Tibial nerve (tissue), 4 donors: ENCODE measurements at places on chromosomes 6 and 20.

- no peaks in the 10 kb centered on the region for H3K27me3 ChIP-seq
- H3K27ac ChIP-seq: no peak overlapping the region
- no peaks in the 10 kb centered on the region for H3K36me3 ChIP-seq
- H3K4me1 ChIP-seq: no peaks in the 10 kb centered on the region
Observed at GRCh38 chr6:167748458-167749379, 78.0 kb upstream of the AFDN start.

GRCh38 chr20:19317237-19318069, 105.0 kb downstream of the SLC24A3 start:
- no peaks in the 10 kb centered on the region for H3K4me1 ChIP-seq
- no peak overlapping the region for H3K4me3 ChIP-seq
- H3K27ac ChIP-seq: no peak overlapping the region
- no peaks in the 10 kb centered on the region for H3K36me3 ChIP-seq

- H3K27ac ChIP-seq: no peak overlapping the region
- no peaks in the 10 kb centered on the region for H3K36me3 ChIP-seq
- no peaks in the 10 kb centered on the region for H3K27me3 ChIP-seq
- H3K4me3 ChIP-seq: no peak overlapping the region
- DNase-seq: no peak
Observed at GRCh38 chr6:111119571-111120329, 32.4 kb downstream of the SLC16A10 start.

GRCh38 chr20:34220561-34220960, 20.7 kb upstream of the ASIP start:
- peaks cover 4% of the 10 kb centered on the region for H3K27me3 ChIP-seq
- DNase-seq: no peak
- no peak overlapping the region for H3K27ac ChIP-seq

DNA sequence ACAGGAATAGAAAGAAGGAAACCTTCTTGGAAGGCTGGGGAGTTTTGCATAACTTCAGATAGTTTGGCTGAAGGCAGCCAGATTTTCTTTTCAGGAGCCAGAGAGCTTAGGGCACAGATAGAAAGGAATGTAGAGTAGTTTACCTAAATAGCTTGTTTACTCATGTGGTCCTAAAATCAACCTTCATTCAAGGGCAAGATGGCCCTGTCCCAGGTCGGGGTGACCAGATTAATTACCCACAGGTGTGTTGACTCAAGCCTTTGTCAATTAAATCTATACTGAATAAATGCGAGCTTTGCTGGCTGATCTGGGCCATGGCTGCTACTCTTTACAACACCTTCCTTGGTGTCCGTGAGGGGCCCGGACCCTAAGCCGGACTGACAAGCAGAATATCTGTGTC, 792.0 kb upstream of the MAN1A1 start:
- no peaks in the 10 kb centered on the region for H3K36me3 ChIP-seq
- H3K27ac ChIP-seq: no peak overlapping the region
- H3K4me3 ChIP-seq: no peak overlapping the region
- H3K4me1 ChIP-seq: no peaks in the 10 kb centered on the region

GRCh38 chr20:15596220-15596890, 976.9 kb downstream of the KIF16B start:
- no peaks in the 10 kb centered on the region for H3K4me1 ChIP-seq
- no peak overlapping the region for H3K4me3 ChIP-seq
- no peaks in the 10 kb centered on the region for H3K36me3 ChIP-seq
- no peaks in the 10 kb centered on the region for H3K27me3 ChIP-seq
- no peak for DNase-seq

- DNase-seq: no peak
- H3K27me3 ChIP-seq: no peaks in the 10 kb centered on the region
- H3K4me3 ChIP-seq: peak overlapping the region; percentile 96
- peak overlapping the region; percentile 97 for H3K27ac ChIP-seq
- H3K4me1 ChIP-seq: peaks cover 6% of the 10 kb centered on the region
Observed at GRCh38 chr20:17568045-17568788, 1.7 kb upstream of the DSTN start.

GRCh38 chr6:53565886-53566285, 21.0 kb upstream of the GCLC start:
- no peaks in the 10 kb centered on the region for H3K4me1 ChIP-seq
- H3K36me3 ChIP-seq: no peaks in the 10 kb centered on the region
- H3K27me3 ChIP-seq: no peaks in the 10 kb centered on the region
- no peak overlapping the region for H3K27ac ChIP-seq
- H3K4me3 ChIP-seq: no peak overlapping the region
- DNase-seq: no peak

DNA sequence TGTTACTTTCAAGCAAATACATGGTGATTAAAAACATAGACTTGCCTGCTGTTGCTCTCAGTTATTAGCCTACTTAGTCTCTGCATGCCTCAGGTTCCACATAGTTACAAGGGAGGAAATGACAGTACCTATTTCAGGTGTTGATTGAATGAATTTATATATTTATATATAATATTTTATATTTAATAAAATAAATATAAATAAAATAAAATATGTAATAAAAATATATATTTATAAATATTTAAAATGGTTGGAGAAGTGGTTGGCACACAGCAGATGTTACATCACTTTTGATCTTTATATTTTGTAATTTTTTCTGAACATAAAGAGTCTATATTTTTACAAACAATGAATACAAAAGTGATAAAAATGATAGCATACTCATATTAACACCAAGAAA, 716.0 kb upstream of the EYS start:
- no peaks in the 10 kb centered on the region for H3K36me3 ChIP-seq
- H3K27ac ChIP-seq: no peak overlapping the region
- H3K4me3 ChIP-seq: no peak overlapping the region
- DNase-seq: no peak
- no peaks in the 10 kb centered on the region for H3K27me3 ChIP-seq

GRCh38 chr20:10553326-10553984, 118.3 kb downstream of the SLX4IP start:
- H3K27ac ChIP-seq: no peak overlapping the region
- DNase-seq: peak; percentile 48
- H3K36me3 ChIP-seq: no peaks in the 10 kb centered on the region
- no peaks in the 10 kb centered on the region for H3K4me1 ChIP-seq
- no peaks in the 10 kb centered on the region for H3K27me3 ChIP-seq
- H3K4me3 ChIP-seq: no peak overlapping the region

- DNase-seq: peak; percentile 56
- H3K4me3 ChIP-seq: peak overlapping the region; percentile 51
- H3K36me3 ChIP-seq: no peaks in the 10 kb centered on the region
- no peaks in the 10 kb centered on the region for H3K27me3 ChIP-seq
- peaks cover 7% of the 10 kb centered on the region for H3K4me1 ChIP-seq
Observed at GRCh38 chr6:160992061-160992979, 751 bp downstream of the MAP3K4 start.

- no peak overlapping the region for H3K4me3 ChIP-seq
- H3K4me1 ChIP-seq: no peaks in the 10 kb centered on the region
- no peak for DNase-seq
- no peak overlapping the region for H3K27ac ChIP-seq
- no peaks in the 10 kb centered on the region for H3K36me3 ChIP-seq
- no peaks in the 10 kb centered on the region for H3K27me3 ChIP-seq
Observed at GRCh38 chr6:85241498-85242052, 208.3 kb upstream of the NT5E start.

DNA sequence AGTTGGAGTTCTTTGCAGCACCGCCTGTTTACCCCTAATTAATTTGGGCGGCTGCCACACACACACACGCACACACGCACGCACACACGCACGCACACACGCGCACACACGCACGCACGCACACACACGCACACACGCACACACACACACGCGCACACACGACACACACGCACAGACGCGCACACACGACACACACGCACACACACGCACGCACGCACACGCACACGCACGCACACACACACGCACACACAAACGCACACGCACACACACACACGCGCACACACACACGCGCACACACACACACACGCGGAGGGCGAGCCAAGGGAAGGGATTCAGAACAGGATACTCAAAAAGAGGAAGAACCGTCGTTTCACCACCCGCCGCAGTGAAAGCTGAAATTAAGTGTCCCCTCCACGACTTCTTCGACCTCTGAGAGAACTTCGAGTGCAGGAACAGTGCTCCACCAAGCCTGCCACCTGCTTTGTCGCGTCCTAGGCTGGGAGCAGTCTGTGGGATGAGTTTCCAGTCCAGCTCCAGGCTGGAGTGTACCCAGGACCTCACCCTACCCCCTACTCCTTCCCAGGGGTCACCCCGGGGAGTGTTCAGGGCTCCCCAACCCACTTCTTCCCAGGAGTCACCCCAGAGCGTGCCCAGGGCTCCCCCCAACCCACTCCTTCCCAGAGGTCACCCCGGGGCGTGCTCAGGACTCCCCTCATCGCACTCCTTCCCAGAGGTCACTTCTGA, 1.1 kb downstream of the RNASET2 start:
- no peak overlapping the region for H3K27ac ChIP-seq
- no peaks in the 10 kb centered on the region for H3K27me3 ChIP-seq
- peaks cover 8% of the 10 kb centered on the region for H3K36me3 ChIP-seq
- DNase-seq: peak; percentile 29
- peak overlapping the region; percentile 87 for H3K4me3 ChIP-seq

DNA sequence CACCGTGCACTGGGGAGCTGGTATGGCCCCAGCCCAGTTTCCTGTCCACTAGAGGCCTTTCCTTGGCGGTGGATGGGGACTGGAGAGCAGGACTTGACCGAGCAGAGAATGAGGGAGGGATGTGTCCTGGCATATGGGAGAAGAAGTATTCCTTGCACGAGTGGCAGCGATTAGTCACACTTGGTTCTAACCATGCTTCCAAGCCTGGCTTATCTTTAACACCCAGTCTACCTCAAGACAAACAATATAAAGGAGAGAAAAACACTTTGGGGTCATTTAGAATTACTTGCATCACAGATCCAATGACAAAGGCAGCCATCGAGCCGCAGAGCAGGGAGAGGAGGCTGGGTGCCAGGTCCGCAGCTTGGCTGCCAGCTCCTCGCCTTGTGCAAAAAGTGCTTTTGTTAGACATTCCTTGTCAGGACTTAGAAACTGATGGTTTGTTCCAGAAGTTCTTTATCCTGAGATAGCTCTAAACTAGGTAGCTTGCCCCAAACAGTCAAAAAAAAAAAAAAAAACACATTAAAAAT, 214.9 kb upstream of the GMDS start:
- no peaks in the 10 kb centered on the region for H3K27me3 ChIP-seq
- no peak overlapping the region for H3K27ac ChIP-seq
- DNase-seq: no peak
- no peaks in the 10 kb centered on the region for H3K36me3 ChIP-seq

GRCh38 chr6:45388328-45388727, 10.6 kb upstream of the SUPT3H start:
- H3K4me1 ChIP-seq: no peaks in the 10 kb centered on the region
- H3K4me3 ChIP-seq: no peak overlapping the region
- H3K27me3 ChIP-seq: no peaks in the 10 kb centered on the region
- no peak for DNase-seq
- no peaks in the 10 kb centered on the region for H3K36me3 ChIP-seq

DNA sequence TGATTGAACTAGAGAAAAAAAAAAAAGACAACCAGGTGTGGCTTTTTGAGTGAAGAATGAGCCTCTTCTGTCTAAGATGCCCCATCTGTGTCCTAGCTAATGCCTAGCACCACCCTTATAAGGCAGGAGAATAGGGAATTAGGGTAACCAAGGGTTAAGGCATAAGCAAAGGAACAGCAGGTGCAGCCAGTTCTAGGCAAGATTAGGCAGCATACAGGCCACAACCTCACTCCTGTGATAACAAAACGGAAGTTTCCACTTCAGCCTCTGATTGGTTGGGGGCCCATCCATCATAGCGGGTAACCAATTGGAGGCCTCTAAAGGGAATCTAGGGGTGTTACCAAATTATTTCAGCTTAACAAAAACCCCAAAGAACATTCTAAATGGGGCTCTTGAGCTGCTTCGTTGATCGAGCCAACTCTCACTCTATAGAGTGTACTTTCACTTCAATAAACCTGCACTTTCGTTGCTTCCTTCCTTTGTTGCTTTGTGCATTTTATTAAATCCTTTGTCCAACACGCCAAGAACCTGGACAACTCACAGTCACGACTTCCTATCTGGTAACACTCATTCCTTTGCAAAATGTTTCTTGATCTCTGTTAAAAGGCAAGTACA, 61.9 kb upstream of the TAGAP start:
- peak; percentile 73 for DNase-seq
- no peak overlapping the region for H3K27ac ChIP-seq
- H3K4me3 ChIP-seq: no peak overlapping the region
- no peaks in the 10 kb centered on the region for H3K36me3 ChIP-seq
- peaks cover 9% of the 10 kb centered on the region for H3K4me1 ChIP-seq

DNA sequence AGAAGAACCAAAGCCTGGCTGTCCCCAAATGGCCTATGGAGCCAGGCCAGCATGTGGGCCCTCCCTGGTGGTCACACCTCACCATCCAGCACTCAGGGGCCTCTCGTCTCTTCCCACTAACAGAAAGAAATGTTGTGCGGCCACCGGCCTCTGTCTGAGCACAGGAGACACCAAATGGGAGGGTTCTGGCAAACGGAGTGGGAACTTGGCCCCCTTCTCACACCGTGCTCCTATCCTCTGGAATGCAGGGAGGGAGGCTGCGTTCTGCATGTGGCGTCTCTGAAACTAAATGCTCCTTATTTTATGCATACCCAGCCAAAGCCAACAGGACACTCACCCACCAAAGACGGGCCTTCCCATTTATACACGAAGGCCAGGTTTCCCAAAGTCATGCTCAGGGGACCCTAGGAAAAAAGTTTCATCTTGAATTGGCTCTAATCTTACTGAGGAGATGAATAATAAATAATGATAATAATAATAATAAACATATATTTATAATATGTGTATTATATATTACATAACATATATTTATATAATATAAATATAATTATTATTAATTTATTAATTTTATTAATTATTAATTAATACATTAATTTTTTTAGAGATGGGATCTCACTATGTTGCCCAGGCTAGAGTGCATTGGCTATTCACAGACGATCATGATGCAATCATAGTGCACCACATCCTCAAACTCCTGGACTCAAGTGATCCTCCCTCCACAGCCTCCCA, 102.4 kb downstream of the FOXF2 start:
- no peak overlapping the region for H3K27ac ChIP-seq
- H3K4me1 ChIP-seq: no peaks in the 10 kb centered on the region
- no peaks in the 10 kb centered on the region for H3K27me3 ChIP-seq

DNA sequence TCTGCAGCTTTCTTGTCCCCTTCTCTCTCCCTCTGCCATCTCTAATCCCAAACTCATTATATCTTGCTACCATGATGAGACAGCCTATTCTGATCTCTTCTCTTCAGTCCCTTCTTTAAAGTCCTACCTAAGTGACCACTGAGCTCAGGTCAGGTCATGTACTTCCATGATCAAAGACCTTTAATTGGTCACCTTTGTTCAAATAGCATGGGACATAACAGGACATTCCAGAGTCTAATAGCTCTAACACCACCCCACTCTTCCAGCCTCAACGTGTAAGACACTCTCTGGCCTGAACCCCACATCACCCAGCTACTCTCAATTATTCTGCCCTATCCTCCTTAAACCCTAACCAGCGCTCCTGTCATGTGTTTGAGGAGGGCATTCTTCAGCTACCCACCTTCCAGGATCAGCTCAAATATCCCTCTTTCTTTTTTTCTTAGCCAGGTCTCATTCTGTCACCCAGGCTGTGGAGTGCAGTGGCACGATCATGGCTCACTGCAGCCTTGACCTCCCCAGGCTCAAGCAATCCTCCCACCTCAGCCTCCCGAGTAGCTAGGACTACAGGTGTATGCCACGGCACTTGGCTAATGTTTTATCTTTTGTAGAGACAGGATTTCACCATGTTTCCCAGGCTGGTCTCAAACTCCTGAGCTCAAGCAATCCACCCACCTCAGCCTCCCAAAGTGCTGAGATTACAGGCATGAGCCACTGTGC, 2.1 kb upstream of the SMLR1 start:
- H3K36me3 ChIP-seq: peaks cover 24% of the 10 kb centered on the region
- H3K27me3 ChIP-seq: no peaks in the 10 kb centered on the region
- H3K27ac ChIP-seq: no peak overlapping the region
- no peaks in the 10 kb centered on the region for H3K4me1 ChIP-seq
- no peak for DNase-seq

- H3K4me1 ChIP-seq: peaks cover 27% of the 10 kb centered on the region
- H3K4me3 ChIP-seq: peak within 1 kb of the TSS; percentile 63
- peak within 1 kb of the TSS; percentile 96 for H3K27ac ChIP-seq
- peak; percentile 56 for DNase-seq
Observed at GRCh38 chr20:33731693-33732165, at the start of gene ZNF341. ZNF341 (plus strand) TSS chr20:33731996; CDS start chr20:33732022, 26 bp downstream.
